ENCODE measurements at places on chromosomes 12 and 14.

DNA sequence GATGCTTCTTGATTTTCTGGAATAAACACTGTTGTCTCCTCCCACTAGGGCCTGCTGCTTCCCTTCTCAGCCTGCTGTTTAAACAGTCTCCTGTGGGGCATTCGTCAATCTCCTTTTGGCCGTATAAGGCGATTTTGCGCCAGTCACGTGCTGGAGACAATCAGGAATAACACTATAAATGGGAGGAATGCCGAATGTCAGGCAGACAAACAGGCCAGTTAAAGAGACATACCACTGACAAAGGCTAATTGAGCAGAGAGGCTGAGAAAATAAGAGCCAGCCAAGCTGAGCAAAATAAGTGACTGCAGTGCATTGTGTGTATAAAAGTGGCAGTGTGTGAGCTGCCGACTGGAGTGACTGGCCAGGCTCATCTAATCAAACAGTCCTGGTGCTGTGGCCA is 23.3 kb downstream of the DMAC2L start:
- DNase-seq: peak; percentile 96

- no peak for DNase-seq
Measured at GRCh38 chr12:1839464-1839863, 19.1 kb downstream of the LRTM2 start.

DNA sequence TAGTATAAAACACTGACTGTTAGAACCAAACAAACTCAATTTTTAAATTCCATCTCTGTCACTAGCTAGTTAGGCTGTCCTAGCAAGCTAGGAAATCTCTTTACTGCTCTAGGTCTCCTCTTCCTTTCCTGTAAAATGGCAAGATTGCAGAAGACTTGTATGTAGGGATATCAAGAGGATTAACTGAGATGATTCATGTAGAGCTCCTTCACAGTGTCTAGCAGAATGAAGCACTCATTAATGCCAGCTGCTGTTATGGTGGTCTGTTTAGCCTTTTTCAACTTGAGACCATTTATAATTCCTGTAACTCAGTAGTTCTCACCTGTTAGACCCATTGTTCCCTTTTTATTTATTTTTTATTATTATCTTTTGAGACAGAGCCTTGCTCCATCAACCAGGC is 67.8 kb upstream of the KCNH3 start:
- DNase-seq: no peak

DNA sequence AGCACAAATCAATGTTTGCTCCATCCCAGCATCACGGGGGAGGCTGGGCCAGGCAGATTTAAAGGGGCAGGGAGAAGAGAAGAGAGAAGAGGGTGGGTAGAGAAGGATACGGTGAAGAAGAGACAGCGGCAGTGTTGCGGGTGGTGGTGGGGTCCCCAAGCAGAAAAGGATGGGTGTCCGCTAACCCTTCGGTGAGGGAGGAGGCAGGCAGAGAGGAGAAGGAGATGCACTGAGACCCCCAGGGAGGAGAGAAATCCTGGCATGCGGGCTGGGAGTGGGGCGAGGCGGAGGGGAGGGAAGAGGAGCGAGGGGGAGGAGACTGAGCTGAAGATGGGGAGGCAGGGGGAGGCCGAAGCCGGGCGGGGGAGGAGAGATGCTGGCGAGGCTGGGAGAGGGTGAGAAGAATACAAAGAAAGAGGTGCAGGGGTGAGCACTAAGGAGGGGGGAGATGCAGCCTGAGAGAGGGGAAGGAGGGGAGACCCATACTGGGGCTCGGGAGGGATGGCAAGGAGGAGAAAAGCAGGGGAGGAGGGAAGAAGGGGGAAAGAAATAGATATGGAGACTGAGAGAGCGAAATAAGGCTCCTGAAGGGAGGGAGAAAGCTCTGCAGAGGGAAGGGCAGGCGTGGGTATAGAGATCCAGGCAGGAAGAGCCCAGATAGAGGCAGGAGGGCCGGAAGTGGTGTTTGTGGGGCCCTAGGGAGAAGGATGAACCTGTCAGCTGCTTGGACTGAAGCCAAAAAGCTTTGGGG is at the start of gene JPH4:
Gene JPH4, minus strand, starts transcription at position 231 of the 751 bp plus-strand sequence. CDS start 1,337 bp downstream, outside the sequence.
- DNase-seq: peak; percentile 90

- no peak for DNase-seq
Measured at GRCh38 chr14:101968186-101968585, 3.8 kb downstream of the DYNC1H1 start.

DNA sequence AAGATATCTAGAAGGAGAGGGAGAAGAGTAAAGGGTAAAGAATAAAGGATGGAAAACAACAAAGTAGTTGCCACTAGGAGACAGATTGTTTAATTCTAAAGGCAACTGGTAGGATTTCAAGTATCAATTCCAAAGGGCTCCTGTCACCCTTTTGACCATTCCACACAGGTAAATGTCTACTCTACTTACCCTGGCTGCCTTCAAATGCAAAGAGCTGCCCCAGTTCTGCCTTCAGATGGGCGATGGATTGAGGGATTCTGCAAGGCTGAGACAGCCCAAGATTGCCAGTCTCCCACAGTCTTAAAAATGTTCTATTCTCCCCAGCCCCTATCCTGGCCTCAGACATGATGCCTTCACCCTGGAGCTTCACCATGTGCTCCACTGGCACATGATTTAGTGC is 11.4 kb downstream of the KRT76 start:
- no peak for DNase-seq

DNA sequence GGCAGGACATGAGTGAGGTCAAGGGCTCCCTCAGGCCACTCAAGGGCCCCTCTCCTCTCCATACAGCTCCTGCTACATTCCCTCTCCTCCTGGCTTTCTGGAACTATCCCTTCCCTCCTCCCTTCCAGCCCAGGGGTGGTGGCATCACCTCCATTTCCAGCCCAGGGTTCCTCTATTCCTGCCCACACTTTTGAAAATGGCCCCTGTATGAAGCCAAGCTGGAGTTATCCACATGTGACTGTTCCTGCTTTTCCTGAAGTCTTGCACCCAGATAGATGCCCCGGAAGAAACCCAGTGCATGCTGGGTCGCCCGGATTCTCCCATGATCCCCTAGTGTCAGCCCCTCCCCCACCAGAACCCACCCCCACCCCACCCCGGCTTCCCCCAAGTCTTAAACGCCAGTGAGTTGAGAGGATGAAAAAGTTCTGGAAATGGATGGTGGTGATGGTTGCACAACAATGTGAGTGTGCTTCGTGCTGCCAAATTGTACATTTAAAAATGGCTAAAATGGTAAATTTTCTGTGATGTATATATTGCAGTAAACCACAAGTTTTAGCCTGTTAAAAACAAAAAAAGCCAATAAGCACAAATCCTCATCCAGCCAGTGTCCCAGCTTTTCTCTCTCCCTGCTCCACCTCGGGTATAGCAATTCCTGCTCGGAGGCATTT is 136.9 kb downstream of the SCARB1 start:
- DNase-seq: no peak

GRCh38 chr12:14946162-14946561 is 7.8 kb upstream of the ERP27 start:
- no peak for DNase-seq

DNA sequence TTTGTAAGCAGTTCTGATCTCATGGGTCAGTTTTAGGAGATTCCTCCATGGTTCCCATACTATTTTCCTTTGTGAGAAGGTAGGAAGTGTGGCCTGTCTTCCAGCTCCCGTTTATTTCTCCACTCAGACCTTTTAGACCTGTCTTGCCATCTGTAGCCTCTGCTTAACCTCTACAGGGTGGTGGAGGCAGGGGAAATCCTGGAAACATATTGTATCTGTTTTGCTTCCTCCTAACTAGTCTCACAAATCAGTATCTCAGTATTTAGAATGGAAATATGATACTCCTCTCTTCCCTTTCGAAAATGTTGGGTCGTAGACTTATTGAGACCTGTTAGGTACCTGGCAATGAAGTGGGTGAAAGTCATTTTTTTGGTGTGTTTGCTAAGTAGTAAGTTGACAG is 399.4 kb upstream of the RGS6 start:
- no peak for DNase-seq

DNA sequence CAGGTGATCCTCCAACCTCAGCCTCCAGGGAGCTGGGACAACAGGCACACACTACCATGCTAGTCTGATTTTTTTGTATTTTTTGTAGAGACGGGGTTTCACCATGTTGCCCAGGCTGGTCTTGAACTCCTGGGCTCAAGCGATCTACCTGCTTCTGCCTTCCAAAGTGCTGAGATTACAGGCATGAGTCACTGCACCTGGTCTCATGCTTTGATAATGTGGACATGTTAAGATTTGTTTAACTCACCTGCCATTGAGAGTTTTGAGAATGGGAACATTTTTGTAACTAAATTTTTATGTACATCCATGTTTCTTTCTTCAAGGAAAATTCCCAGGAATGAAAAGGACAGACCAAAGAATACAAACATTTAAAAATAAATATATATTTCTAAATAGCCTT is 121.2 kb downstream of the MIPOL1 start:
- no peak for DNase-seq

GRCh38 chr12:24425601-24425970 is 476.1 kb upstream of the SOX5 start:
- DNase-seq: no peak

- DNase-seq: peak; percentile 10
Measured at GRCh38 chr14:42719391-42719790, 1112.7 kb downstream of the LRFN5 start.

DNA sequence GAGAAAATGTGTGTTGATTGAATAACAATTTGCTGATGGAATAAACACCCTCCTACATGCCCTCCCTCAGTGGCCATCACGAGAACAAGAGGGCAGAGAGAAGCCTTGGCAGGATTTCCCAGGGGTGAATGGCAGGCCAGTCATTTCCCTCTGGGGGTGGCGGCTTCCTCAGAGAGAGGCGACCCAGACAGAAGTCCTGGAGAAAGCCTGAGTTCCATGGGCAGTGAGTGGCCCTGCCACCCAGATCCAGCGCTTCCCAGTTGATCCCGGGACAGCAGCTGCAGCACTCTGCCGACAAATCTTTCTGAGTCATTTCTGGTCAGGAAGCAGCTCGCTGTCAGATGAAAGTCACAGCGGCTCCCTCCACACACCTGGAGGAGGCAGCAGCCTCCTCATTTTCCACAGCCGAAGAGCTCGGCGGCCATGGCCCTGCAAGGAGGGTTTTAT is 123.0 kb downstream of the SCARB1 start:
- no peak for DNase-seq
